ENCODE measurements at places on chromosomes 16 and 17. TPM values are rescaled to one million over a fixed set of nuclear protein-coding genes. Genes with fewer than 3 reads are reported as not detected.

Gene IGFBP4
- 565 TPM for total RNA-seq

Gene OR3A3
- total RNA-seq, result not detected

Gene PRSS53
- 1.4 TPM for total RNA-seq

Gene BLMH
- 25.9 TPM for total RNA-seq

GRCh38 chr16:24522751-24523150, 16.6 kb upstream of the RBBP6 start:
- DNase-seq, result no peak
